GF-D8 (cell line): ENCODE measurements at places on chromosomes 7 and 10.

DNA sequence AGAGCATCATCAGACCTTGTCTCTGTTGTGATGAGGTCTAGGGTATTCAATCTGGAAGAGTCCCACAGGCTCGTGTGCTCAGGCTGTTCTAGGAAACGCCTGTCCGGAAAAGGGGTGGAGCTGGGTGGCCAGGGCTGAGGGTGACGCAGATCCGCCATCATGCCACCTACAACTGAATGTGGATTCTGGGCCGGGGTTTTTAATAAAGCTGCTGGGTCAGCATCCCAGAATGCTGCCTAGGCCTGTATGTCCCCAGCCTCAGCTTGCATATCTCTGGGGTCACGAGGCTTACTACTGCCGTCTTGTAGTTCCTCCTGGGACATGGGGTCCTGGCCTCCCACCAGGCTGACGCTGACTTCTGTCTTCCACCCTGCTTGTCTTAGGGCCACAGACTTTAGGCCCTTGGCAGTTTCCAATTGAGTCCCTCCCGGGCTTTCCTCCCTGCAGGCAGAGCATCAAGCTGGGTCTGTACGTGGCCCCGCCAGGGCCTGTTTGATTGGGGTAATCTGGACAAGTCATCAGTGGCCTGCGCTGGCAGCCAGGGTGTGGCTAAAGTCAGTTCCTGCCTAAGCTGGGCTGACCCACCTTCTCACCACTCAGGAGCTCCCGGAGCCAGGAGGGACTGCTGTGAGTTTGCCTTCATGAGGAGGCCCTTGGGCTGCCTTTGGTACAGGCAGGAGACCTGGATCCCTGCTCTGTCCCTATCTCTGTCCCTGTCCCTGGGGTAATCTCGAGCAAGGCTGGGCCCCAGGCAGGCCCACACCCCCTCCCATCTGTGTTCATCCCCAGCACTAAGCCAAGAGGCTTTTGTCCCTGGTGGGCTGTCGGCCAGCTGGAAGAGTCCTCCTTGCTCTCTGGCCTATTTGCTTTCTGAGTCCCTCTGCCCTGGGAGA is 79.9 kb downstream of the ZMIZ1 start:
- DNase-seq, result no peak

- no peak for DNase-seq
These were observed 7.1 kb downstream of the ATOH7 start for GRCh38 chr10:68224810-68225209.

GRCh38 chr10:12741360-12741804 is 260.1 kb downstream of the CCDC3 start:
- DNase-seq, result no peak

- peak; percentile 96 for DNase-seq
These were observed 6.6 kb upstream of the TPK1 start for GRCh38 chr7:144842377-144842851.

GRCh38 chr7:47538846-47539311 is 43.0 kb downstream of the TNS3 start:
- DNase-seq, result no peak

DNA sequence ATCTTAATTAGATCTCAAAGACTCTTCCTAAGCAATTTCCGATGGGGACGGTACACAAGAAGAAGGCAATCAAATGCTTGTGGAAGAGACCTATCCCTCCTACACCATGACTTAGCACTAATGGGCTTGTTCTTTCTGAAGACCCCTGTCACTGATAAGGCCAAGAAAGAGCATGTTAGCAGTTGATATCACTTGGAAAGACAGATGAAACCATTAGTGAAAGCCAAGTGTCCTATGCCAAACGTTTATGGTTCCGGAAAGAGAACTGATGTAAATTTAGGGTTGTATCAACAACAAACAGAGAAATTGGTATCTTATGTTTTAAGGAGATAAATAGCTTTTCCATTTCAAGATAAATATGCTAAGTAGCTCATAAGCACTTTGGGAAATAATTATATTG is 6.5 kb downstream of the UROS start:
- no peak for DNase-seq

DNA sequence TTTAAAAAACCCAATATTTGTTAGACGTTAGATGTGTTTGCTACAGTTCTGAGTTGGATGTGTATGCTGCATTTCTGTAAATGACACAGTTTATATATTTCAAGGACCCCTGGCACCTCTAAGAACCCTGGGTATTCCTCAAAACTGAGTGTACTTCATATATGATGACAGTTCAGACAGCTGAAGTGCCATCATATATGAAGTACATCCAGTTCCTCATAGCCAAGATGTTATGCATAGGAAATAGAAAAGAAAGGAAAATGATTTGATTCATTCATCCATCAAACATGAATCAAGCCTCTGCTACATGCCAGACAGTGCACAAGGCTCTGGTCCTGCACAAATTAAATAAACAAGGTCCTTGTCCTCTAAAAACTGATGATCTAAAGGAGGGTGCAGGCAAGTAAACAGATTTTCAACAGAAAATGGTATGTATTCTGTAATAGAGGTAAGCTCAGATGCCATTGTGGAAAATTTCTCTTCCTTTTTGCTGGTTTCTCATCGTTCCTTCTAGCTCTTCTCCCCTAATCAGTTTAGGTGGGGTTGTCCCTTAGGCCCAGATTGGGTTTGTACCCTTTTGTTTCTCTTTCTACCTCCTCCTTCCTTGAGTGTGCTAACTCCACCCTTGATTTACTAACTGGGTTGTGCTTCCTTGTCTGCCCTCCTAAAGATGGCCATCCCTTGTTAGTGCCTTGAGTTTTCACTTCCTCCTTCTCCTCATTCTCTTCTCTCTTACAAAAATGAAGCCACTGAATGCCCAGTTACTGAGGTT is 25.3 kb upstream of the SMIM30 start:
- no peak for DNase-seq
